Activated CD4-positive, alpha-beta memory T cell treated with anti-CD3 and anti-CD28 coated beads, Interleukin-2, amount 10 ng/mL, durations not matched to agents 7 days and 5 days (primary cell): ENCODE measurements at places on chromosomes 6 and 20. TPM values are rescaled to one million over a fixed set of nuclear protein-coding genes. Genes with fewer than 3 reads are reported as not detected.

The CLVS2 gene
- total RNA-seq: not detected

The PACSIN1 gene
- 2.2 TPM for total RNA-seq

The ULBP2 gene
- total RNA-seq: 1.8 TPM

The TBX18 gene
- total RNA-seq: not detected

The RIPOR3 gene
- total RNA-seq: not detected
